ENCODE measurements at places on chromosomes 7 and 10.

- no peak for DNase-seq
These were observed 41.9 kb downstream of the CREB3L2 start for GRCh38 chr7:137960020-137960419.

DNA sequence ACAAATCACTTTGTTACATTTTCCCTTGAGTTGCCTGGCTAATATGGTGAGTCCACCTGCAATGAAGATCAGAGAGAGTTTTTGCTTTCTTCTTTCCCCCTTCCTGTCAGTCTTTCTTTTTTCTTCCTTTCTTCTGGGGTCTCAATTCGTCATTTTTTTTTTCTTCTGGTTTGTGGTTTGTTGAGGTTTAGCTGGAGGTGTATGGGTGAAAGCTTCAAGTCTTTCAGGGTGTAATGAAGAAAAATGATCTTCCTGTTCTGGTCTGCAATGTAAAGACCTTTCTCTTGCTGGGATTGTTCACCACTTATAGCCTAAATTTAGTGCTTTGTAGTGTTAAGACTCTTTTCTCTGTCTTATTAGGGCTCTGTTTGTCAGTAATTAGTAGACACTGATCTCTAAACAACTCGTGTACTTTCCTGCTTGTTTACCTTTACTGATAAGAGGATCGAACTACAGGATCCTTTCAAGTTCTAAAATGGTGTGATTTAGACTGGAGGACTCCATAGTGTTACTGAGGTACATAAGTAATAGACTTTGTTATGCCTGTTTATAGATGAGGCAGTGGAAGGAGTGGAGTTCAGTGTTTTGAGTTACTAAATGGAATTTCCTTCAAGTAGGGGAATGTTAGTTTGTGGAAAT, 129.1 kb downstream of the SUGCT start:
- DNase-seq = no peak

GRCh38 chr7:26789481-26790184, 74.8 kb downstream of the SKAP2 start:
- DNase-seq = no peak

DNA sequence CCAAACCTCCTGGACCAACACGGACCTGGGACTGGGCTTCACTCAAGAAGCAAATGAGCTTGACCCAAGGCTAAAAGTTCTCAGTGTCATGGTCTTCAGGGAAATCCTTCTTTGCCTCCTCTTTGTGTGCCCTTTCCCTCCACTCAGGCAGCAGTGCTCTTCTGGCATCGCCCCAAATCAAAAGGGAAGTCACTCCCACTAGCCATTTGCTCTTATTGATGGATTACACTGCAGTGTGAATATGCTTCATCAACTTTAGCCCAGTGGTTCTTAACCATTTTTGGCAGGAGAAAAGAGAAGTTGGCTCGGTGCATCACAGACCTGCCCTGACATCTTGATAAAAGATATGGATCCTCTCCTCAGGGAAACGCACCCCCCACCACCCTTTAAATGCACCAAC, 19.2 kb upstream of the IKZF1 start:
- no peak for DNase-seq

- no peak for DNase-seq
These were observed 28.9 kb downstream of the PHYH start for GRCh38 chr10:13270877-13271551.

GRCh38 chr7:137611606-137612005, 235.2 kb downstream of the DGKI start:
- DNase-seq = no peak

GRCh38 chr7:6375348-6376101, 72.2 kb downstream of the DAGLB start:
- DNase-seq = peak; percentile 22

Data from amniotic stem cell (primary cell).